ENCODE measurements at places on chromosomes 2 and 18.

GRCh38 chr2:54557211-54557600, 101.1 kb downstream of the SPTBN1 start:
- DNase-seq = no peak

- no peak for DNase-seq
Measured at GRCh38 chr2:67567886-67568285, 170.8 kb downstream of the ETAA1 start.

GRCh38 chr2:47003641-47004427, 88.2 kb upstream of the MCFD2 start:
- DNase-seq = no peak

DNA sequence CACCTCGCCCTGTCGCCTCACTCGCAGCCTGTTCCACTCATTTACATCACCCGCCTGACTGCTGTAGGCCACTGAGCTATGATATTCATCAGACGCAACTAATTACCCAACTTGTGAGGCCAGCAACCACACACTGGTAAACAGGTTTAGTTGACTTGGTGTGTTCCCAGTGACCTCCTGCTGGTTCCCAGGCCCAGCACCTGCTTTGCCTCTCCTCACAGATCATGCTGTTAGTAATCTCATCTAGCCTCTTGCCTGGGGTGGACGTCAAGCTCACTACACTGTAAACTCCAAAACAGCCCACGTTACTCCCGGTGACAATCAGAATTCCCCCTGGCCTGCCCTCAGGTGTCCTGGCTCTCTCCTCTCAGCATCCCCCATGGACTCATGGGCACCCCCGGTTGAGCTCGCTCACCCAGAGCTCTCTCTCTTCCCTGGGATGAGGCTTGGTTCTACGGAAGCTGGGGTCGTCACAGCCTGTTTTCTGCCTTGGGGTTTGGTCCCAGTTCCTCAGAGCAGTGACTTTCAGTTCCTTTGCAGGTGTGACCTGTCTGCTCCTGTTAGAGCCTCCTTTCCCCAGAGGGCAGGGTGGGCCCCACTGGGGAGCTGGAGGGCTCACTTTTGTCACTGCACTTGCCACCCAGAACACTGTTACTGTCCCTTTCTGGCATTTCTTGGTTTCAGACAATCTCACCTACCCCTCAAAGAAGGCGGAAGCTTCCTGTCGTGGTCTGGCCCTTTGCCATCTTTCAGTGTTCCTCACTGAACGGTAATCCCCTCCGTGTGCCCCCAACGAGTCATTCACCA, 40.3 kb downstream of the INPP5D start:
- no peak for DNase-seq

- DNase-seq = no peak
Measured at GRCh38 chr2:123453046-123453700, 571.9 kb upstream of the CNTNAP5 start.

DNA sequence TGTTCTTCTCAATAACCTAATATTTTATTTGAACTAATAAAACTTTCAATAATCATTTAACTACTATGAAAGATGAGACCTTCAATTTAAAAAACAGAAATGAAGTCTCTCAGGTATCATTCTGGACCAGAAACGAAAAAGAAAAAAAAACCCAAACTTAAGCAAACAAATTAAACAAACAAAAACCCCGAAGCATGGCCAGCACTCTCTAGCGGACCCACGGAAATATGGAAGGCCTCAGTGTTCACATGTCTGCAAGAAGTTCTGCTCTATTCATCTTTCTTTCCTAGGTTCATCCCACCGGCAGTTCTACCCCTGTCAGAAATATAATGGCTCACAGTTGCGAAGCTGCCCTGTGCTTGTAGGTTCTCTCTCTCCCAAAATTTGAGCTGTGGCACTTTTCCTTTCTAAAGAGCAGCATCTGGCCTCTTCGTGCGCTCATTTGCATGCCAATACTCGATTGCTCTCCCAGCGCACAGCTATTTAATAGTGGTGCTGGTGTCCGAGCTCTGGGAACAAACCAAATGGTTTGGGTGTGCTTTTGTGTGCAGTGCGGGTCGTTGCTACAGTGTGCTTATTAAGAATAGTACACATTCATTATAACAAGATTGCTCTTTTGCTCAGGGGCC, 129.0 kb upstream of the ZEB2 start:
- DNase-seq = peak; percentile 52

- DNase-seq = no peak
Measured at GRCh38 chr2:173386021-173386737, 31.5 kb downstream of the CDCA7 start.

- no peak for DNase-seq
Measured at GRCh38 chr2:120634533-120634932, 101.1 kb upstream of the GLI2 start.

DNA sequence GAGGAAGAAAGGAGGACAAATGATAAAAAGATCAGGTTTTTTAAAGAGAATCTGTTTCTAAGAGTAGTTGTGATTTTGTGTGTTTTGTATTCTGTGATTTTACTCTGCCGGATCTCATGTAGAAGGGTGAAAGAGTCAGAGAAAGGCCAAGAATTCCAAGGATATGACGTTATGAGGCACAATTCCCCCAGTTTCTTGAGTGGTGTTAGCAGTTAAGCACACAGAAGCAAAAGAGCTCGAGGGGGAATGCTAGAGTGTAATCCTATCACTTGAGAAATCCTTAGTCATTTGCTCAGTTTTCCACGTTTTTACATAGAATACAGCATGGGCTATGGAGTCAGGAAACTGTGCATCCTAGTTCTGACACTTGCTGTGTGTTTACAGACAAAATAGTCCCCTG, 34.8 kb downstream of the METTL4 start:
- DNase-seq = no peak

DNA sequence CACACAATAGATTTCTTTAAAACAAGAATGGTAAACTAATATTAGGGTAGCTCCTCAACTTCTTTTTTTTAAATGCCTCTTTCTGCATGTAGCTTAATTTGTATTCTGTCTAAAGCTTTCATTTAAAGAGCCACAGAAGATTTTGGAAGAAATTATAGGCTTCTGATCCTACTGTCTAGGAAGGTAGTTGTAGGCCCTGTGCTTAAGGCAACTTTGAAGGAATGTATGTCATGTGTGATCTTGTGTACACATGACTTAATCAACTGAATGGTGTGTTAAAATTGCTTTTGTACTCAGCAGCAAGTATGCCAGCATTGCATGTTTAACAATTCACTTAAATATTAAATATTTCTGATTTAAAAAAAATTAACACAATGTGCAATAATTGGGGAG, 51.5 kb upstream of the LYPD6 start:
- no peak for DNase-seq

- DNase-seq = no peak
Measured at GRCh38 chr2:218285604-218286003, 6.7 kb downstream of the TMBIM1 start.

DNA sequence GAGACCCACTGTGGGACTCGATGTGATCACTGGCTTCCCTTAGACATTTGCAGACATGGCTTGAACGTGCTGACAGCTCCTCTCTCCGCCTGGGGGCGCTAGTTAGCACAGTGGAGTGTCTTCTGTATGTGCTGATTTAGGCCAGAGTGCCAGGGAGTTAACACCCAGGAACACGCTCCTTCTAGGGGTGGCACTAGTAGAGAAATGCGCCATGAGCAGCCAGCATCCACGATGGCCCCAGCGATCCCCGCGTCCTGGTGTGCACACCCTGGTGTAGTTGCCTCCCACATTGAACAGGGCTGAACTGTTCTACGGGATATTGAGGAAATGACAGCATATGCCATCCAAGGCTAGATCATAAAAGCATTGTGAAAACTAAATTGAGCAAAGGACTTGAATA, 11.4 kb upstream of the NMUR1 start:
- peak; percentile 47 for DNase-seq

- no peak for DNase-seq
Measured at GRCh38 chr2:29700560-29700959, 220.8 kb downstream of the ALK start.

GRCh38 chr2:69975853-69976462, 14.5 kb upstream of the ASPRV1 start:
- peak; percentile 40 for DNase-seq

DNA sequence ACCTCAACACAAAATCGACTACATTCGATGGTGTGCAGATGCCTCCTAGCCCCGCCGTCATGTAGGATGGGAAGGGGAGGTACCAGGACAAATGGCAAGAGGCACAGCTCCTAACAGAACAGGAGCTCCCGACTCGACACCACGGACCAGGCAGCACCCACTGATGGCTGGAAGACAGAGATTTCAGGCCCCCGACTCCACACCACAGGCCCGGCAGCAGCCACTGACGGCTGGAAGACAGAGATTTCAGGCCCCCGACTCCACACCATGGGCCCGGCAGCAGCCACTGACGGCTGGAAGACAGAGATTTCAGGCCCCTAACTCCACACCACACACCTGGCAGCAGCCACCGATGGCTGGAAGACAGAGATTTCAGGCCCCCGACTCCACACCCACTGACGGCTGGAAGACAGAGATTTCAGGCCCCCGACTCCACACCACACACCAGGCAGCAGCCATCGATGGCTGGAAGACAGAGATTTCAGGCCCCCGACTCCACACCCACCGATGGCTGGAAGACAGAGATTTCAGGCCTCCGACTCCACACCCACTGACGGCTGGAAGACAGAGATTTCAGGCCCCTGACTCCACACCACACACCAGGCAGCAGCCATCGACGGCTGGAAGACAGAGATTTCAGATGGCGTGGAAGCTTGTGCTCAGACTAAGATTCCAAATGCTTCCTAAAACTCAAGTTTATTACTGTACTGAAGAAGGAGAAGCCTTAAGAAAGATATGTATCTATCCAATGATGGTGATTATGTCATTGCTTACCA, 135.5 kb downstream of the EIPR1 start:
- DNase-seq = no peak

- DNase-seq = no peak
Measured at GRCh38 chr18:61669320-61669719, 223.5 kb downstream of the RNF152 start.

- no peak for DNase-seq
Measured at GRCh38 chr18:77151033-77151771, 18.6 kb upstream of the MBP start.

- DNase-seq = no peak
Measured at GRCh38 chr2:20625491-20626391, 25.2 kb downstream of the HS1BP3 start.

- peak; percentile 36 for DNase-seq
Measured at GRCh38 chr18:55522011-55522410, 66.0 kb downstream of the TCF4 start.

DNA sequence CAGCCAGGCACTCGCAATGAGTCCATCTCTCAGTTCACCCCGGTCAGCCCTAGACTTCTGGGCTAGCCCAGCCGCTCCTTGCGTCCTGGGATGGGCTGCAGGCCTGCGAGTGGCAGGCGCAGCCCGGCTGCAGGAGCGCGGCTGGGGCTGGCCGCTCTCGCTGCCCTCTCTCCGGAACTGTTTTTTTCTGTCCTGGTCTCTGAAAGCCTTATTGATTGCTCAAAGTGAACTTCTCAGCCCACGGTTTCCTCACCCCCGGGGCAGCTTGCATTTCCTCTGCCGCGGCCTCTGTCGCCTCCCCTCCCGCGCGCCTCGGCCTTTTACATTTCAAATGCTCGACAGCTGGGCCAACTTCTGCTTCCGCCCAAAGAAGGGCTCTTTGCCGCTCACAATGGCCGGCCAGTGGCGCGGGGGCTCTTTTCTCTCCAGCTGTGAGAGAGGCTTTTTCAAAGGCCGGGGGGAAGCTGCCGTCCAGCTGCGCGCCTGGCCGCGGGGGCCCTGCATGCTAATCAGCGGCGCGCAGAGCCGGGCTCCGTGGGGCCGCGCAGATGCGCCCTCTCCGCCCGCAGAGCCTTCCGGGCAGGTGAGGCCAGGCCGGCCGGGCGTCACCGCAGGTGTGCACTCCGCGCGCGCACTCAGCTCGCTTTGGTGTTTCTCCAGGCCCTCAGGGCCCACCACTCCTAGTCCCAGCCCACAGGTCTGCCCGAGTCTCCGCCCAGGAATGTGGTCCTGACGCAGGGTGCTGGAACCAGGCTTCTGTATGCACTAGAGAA, 513.8 kb downstream of the RNF144A start:
- peak; percentile 96 for DNase-seq

DNA sequence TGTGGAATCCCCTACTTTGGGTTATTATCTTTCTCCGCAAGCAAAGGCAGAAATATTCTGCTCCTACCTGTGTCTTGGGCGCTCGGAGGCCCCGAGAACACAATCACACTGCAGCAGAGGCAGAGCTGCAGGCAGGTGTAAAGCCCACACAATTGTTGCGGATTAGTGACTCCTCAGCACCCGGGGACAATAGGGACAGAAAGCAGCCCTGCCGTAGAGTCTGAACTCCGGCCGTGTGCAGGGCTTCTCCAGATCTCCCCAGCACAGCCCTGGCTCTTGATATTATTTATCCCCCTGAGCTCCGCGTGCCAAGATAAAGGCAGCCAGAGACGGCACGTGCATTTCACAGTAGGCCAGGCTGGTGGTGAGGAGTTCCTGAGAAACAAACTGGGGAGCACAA, 229.2 kb downstream of the EN1 start:
- no peak for DNase-seq

GRCh38 chr2:205766779-205767359, 84.6 kb downstream of the NRP2 start:
- peak; percentile 62 for DNase-seq

DNA sequence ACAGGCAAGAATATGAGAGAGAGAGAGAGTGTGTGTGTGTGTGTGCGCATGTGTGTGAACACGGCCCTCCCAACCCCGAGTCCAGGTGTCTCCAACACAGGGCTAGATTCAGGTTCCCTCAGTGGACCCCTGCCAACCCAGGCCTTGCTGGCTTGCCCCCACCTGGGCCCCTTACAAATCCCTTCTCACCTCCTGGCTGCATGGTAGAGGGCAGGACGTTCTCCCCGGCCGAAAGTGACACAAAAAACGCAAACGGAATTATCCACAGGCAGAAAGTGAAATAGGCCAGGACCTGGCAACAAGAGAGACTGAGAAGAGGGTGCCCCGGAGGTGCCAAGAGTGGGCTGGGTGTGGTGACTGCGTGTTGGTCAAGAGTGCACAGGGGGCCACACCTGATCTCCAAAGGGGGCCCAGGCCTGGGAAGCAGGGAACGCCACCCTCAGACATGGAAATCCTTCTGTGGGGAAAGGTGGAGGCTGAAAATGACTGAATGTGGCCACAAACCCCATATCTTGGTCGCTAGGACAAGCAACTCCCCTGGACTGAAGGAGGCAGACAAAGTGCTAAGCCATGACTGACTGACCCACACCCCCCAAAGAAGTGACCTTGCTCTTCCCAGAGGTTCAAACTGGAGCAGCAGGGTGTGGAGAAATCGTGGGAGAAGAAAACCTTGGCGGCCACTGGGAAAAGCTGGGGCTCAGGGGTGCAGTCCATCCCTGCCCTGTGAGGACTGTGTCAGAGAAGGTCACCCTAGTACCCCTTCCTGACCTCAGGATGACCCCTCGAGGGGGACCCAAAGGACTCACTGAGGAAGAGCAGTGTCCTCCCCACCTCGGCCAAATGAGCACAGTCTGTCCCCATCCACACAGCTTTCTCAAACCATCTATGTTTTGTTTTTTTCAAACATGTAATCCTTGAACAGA, 5.7 kb downstream of the TEX261 start:
- DNase-seq = no peak

GRCh38 chr2:64943387-64944150, 45.6 kb upstream of the SLC1A4 start:
- DNase-seq = no peak

DNA sequence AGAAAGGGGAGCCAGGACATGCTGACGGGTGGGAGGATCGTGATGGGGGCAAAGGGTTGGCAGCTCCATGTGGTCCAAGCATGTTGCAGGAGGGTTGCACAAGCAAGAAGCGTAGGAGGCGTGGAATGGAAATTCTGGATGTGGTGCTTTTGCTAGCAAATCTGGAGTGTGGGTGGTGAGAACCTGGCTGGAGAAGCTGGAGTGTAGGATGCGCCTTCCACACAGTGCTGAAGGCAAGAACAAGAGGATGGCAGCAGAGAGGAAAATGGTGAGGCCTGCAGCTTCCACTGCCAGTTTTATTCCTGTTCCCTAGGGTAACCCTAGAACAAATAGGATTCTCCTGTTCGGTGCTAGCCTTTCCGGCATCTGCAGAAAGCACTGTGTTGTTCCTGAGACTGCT, 22.4 kb downstream of the CREG2 start:
- DNase-seq = no peak
